ENCODE measurements at places on chromosomes 12 and 14.

DNA sequence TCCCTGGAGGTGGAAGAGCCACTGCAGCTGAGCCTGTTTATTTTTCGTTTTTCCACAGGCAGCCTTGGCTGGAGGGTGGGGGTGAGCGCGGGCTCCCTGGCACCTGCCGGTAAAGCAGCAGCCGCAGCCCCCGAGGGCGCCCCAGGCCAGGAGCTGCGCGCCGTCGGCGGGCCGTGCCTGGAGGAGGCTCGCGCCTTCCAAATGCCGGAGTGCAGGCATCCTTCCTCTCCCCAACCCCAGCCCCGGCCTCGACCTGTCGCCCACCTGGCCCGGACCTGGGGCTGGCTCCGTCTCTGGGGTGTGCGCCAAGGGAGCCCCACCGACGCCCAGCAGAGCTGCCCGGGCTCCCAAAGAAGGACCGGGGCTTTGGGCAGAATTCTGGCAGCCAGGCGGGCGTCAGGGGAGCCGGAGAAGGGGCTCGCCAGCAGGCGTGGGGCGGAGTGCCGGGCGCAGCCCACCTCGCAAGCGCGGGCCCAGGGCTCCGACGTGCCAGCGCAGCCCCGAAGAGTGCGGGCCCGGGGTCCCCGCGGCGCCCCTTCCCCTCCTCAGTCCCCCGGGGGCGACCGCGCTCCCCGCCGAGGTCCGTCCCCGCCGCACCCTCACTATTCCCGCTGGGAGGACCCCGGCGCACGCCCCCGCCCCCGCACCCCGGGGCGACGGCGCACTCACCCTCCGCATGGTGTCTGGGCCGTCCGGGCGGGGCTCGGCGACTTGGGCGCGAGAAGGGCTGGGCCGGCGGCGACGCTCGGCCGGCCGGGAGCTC is 130.3 kb downstream of the NDUFA12 start:
- DNase-seq, result no peak

- no peak for DNase-seq
These were observed 341.1 kb downstream of the EMP1 start for GRCh38 chr12:13537623-13538022.

GRCh38 chr12:108060903-108061302 is 68.2 kb upstream of the WSCD2 start:
- DNase-seq, result no peak

GRCh38 chr14:103343905-103344797 is 10.1 kb downstream of the EIF5 start:
- no peak for DNase-seq

- DNase-seq, result peak; percentile 46
These were observed 578 bp downstream of the DCAF5 start for GRCh38 chr14:69152181-69152901.

DNA sequence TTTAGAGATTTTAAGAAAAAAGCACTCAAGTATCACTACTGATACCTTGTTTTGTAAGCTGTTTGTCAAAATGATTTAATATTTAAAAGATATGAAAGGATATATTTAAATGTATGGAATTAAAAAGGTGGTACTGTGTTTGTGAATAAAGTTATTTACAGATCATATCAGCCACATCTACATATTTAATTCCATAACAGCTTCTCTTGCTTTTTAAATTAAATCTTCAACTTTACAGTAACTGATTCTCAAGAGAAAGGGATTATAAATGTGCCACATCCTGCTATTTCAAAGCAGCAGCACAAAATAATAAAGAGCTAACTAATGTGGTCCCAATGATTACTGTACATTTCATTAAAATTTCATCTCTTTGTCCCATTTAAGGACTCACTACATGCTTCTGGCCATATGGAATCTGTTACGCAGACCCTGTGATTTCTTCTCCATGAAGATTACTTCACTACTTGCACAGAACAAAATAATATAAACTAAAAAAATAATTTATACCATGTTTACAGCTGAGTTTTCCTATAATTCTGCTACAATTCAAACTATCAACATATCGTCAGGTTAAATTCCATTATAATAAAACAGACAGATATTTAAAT is 117.8 kb downstream of the MED13L start:
- no peak for DNase-seq

- no peak for DNase-seq
These were observed 143.7 kb downstream of the AACS start for GRCh38 chr12:125208942-125209341.

GRCh38 chr14:98070536-98070935 is 1201.5 kb downstream of the BCL11B start:
- DNase-seq, result no peak

- no peak for DNase-seq
These were observed 15.1 kb downstream of the CCDC177 start for GRCh38 chr14:69559581-69560011.

GRCh38 chr12:8075935-8076334 is 6.1 kb upstream of the NECAP1 start:
- DNase-seq, result no peak

DNA sequence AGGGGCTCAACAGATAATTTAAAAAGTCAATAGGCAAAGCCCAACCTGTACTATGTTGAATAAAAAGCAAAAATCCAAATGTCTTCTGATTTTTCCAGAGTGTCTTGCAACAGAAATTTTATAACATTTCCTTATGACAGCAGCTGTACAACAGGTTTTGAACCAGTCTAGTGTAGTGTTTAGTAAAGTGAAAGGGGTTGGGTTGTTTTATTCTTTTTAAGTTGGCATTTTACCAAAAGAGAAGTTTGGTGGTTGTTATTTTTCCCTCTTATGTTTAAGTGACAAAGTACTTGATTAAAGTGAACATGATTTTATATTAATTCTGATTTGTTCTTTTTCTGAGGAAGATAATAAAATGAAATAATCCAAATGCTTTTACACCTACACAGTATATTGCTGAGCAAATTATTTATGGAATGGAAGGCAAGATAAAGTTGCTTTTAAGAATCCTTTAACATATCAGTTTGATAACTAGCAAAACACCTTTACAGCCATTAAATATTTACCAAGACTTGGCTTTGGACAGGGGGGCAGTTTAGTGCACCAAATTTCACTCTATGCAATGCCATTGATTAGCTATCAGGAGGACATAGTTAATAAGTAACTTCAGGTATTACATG is 128.9 kb downstream of the FOXA1 start:
- DNase-seq, result no peak

- DNase-seq, result no peak
These were observed 334.5 kb downstream of the CACNA1C start for GRCh38 chr12:2387103-2387834.

DNA sequence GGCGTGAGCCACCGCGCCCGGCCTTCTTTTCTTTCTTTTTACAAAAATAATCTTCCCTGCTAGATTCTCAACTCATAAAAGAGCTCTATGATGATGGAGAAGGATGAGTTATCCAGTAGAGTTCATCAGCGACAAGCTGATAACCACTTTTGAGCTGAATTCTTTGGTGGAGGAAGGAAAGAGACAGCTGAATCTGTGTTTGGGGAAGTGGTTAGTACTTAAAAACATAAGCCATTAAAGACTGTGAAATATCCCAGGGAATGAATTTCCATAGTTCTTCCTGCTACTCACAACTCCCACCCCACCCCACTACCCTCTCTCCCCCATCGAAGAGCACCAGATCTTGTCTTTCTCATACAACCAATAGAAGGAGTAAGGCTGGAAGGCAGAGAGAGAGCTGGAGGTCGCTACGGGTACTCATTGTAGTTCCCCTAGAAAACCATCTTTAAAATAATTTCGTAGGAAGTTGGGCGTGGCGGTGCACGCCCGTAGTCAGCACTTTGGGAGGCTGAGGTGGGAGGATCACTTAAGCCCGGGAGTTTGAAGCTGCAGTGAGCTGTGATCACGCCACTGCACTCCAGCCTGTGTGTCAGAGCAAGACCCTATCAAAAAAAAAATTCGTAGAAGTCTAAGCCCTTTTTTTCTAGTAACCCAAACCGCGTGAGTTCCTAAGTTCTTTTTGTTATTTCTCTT is 647 bp upstream of the ESPL1 start:
- DNase-seq, result no peak

DNA sequence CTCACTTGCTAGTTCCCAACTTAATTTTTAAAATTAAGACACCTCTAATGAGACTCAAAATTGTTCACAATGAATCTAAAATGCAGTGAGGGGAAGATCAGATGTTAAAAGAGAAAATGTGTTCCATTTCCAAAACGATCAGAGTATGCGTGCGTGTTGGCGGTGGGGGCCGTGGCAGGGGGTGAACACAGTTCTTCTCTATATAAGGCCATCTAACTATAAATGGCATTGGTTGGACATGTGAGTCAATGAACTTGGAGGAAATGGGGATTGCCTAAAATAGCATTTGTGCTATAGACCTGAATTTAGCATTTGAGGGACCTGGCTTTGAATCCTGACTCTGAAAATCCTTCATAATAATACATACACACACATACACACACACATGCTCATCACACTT is 149.4 kb downstream of the FOXN3 start:
- DNase-seq, result no peak

Measured in liver (tissue), 10 donors.